ENCODE measurements at places on chromosomes 4 and X.

GRCh38 chr4:107719207-107719921, 670 bp downstream of the PAPSS1 start:
- no peak for DNase-seq

- DNase-seq: no peak
These were observed 76.2 kb downstream of the ANTXR2 start for GRCh38 chr4:79996851-79997250.

- DNase-seq: no peak
These were observed 36.3 kb upstream of the MYOZ2 start for GRCh38 chr4:119099227-119099810.

DNA sequence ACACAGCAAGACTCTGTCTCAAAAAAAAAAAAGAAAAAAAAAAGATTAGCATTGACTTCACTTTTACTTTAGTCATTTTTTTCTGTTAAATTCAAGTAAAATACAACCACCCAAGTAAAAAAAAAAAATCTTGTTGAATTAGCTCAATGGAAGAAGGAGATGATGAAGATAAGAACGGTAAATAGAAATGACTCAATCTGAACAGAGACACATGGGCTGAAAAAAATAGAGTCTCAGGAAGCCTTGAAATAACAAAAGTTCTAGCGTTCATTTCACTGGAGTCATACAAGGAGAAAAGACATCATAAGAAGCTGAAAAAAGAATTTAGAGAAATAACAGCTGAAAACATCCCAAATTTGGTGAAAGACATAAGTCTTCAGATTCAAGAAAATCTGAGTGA, 75.5 kb downstream of the CASP3 start:
- no peak for DNase-seq

DNA sequence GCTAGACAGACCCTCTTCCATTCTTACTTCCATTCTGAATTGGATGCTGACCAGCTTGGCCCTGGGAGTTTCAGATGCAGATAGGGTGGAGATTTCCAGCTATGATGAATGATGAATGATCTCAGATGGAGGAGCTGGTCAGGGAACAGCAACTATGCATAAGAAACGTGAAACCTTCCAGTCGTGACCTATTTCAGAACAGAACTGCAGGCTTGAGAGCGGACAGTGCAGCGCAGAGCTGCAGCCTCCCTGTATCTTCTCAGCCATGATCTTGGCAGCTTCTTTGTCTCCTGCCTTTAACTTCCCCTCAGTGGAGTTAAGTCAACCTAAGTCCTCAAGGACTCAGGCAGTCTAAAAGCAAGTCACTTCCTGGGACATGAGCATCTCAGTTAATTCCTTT, 43.3 kb upstream of the HAND2 start:
- DNase-seq: no peak

- no peak for DNase-seq
These were observed 54.6 kb upstream of the HHIP start for GRCh38 chr4:144591401-144591800.

GRCh38 chr4:88993246-88993645, 63.7 kb downstream of the FAM13A start:
- no peak for DNase-seq

DNA sequence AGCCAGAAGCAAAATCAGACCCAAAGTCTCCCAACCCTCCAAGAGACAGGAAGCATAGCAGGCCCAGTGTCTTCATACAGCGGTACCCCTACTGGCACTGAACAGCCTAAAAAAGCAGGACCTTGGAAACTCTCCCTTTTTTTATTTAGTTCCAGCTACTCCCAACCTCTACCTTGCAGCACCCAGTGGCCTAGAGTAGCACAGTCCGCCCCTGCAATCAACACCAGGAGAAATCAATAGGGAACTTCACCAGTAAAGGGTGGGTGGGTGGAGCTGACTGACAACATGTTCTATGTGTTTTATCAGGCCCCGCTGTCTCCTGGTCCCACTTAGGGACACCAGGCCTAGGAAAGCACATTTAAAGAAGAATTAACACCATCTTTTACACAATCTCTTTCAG, 378.5 kb upstream of the CT83 start:
- no peak for DNase-seq

GRCh38 chrX:41822892-41823291, 98.9 kb downstream of the GPR82 start:
- DNase-seq: no peak

GRCh38 chr4:184762100-184762499, 28.2 kb upstream of the CENPU start:
- DNase-seq: no peak

DNA sequence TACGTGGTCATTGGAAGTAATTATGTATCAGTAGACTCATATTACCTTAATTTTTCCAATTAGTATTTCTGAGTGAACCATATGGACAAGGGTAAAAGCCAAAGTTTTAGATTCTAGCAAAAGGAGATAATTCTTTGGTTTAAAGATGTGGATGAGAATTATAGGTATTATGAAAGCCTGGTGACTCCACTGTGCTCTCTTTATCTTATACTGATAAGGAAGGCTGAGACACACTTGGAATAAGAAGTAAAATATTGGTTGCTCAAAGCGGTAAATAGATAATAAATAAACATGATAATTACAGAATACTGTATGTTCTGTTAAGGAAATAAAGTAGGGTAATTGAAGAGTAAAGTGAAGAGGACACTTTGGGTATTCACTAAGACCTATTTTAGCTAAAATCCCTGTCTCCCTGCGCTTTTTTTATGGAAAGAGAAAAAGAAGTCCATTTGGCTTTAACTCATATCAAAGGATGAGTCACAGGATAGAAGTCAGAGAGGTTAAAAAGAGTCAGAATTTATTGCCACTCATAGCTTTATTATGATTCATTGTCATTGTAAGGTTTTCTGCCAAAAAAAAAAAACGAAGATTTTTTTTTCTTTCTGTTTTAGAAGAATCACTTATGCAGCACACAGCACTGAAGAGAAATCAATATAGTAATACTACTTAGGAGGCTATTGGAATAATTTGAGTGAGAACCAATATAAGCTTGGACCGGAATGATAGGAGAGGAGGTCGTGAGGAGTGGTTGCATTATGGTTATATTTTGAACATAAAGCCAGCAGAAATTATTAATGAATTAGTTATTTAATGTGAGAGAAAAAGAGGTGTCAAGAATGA, 2463.1 kb downstream of the ARAP2 start:
- no peak for DNase-seq

GRCh38 chr4:26529479-26529878, 39.2 kb upstream of the CCKAR start:
- DNase-seq: no peak

GRCh38 chr4:36758312-36759178, 477.1 kb downstream of the DTHD1 start:
- DNase-seq: no peak

DNA sequence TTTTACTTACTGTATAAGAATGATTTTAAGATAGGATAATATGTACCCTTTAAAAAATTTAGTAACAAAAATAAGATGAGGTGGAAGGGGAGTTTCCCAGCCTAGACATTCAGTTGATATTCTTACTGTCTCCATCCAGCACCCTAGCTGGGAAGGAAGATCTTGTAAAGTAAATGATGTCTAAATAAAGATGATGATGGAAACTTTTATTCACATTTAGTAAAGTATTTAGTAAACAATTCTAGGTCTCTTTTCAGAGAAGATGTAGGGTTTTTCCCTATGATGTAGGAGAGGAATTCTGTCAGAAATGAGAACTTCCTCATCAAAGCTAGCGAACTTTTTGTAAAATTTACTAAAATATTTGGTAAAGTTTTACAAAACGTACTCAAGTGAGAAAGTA, 136.8 kb downstream of the RAPGEF2 start:
- no peak for DNase-seq

- DNase-seq: no peak
These were observed 24.4 kb downstream of the UCHL1 start for GRCh38 chr4:41281038-41281634.
